ENCODE measurements at places on chromosomes 7 and 10.

DNA sequence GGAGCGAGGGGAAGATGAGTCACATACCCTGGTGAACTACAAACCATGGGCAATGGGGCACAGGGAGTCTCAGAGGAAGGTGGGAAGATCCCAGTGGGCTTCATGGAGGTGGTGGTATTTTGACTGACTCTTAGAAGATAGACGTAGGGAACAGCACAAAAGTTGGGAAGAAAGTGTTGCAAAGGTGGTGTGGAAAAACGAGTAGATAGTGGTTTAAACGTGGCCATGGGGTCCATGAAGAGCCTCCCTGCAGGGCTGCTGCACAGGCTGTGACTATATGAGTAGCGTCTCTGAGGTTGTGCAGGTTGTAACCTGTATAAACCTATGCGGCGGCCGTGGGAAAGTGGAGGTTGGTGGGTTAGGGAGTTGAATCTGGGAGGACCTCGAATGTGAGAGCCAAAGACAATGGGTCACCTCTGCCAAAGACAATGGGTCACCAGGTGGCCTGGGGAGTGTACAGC lies 13.8 kb downstream of the LZTS2 start:
- no peak for DNase-seq

- DNase-seq = no peak
Observed at GRCh38 chr7:151392002-151392401, 17.8 kb downstream of the WDR86 start.

DNA sequence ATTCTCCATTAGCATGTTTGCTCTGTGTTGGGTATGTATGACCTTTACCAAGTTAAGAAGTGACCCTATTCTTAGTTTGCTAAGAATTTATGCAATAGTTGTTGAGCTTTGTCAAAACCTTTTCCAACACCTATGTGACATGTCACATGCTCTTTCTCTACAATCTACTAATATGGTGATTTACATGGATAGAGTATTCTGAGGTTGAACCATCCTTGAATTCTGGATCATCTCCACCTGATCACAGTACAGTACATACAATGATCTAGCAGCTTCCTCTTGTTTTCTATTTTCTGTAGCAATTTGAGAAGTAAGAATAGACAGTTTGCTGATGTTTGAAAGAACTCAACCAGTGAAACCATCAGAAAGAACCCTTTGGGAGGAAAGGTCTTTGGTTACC lies 101.2 kb upstream of the PDGFA start:
- DNase-seq = no peak

DNA sequence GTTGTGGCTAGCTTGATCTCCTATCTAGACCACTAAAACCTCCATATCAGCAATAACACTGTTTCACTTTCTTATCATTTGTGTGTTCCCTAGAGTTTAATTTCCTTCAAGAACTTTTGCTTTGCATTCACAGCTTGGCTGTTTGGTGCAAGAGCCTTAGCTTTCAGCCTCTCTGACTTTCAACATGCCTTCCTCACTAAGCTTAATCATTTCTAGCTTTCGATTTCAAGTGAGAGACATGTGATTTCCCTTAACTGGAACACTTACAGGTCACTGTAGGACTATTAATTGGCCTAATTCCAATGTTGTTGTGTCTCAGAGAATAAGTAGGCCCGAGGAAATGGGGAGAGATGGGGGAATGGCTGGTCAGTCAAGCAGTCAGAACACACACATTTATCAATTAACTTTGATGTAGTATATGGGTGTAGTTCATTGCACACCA lies 10.6 kb upstream of the BPGM start:
- no peak for DNase-seq

DNA sequence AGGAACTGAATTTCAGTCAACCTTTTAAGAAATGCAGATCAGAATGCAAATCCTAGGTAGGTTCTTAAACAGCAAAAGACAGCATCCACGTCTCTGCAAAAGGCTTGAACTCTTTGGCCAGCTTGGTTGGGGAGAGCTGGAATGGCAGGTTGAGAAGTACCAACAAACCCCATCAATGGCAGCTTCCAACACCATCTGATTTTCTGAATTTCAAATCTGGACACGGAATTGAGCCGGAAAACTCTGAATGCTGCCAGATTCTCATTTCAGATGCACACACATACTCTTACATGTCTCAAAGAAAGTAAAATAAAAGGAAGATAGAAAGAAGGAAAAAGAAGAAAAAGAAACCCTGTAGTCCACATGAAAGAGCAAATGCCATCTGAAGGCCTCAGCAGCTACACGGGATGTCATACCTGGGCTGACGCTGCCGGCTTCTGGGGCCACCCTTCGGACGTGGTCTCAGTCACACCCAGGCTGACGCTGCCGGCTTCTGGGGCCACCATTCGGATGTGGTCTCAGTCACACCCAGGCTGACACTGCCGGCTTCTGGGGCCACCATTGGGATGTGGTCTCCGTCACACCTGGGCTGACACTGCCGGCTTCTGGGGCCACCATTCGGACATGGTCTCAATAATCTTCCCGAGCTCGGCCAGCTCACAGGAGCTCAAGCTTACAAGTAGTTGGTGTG lies 165.3 kb downstream of the PTPRN2 start:
- DNase-seq = no peak

- no peak for DNase-seq
Observed at GRCh38 chr10:88440541-88440940, 142.6 kb downstream of the RNLS start.

- DNase-seq = no peak
Observed at GRCh38 chr10:100928039-100928438, 15.3 kb downstream of the SLF2 start.

DNA sequence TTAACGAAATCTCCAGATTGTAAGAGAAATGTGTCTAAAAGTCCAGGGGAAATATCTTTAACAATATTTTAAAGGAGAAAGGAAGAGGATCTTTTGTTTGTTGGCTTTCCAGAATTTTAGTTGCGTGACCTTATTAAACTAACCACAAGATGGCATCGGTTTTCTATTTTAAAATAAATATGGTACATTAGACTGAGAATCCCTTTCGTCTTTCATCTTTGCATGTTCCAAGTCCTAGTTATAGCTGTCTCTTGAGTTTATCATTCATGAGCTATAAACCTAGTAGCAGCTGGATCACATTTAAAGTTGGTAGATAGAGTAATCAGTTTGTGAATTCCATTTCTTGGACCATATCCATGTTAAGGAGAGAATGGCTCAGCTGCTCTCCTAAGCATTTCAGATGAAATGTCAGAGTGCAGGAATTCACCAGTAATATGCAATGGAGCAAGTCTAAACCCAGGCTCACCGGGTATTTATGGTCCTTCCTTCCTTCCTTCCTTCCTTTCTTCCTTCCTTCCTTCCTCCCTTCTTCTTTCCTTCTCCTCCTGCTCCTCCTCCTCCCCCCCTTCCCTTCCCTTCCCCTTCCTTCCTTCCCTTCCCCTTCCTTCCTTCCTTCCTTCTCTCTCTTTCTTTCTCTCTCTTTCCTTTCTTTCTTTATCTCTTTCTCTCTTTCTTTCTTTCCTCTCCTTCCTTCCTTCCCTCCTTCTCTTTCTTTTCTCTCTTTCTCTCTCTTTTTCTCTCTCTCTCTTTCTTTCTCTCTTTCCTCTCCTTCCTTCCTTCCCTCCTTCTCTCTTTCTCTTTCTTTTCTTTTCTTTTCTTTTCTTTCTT lies 57.8 kb upstream of the RAB18 start:
- DNase-seq = no peak

DNA sequence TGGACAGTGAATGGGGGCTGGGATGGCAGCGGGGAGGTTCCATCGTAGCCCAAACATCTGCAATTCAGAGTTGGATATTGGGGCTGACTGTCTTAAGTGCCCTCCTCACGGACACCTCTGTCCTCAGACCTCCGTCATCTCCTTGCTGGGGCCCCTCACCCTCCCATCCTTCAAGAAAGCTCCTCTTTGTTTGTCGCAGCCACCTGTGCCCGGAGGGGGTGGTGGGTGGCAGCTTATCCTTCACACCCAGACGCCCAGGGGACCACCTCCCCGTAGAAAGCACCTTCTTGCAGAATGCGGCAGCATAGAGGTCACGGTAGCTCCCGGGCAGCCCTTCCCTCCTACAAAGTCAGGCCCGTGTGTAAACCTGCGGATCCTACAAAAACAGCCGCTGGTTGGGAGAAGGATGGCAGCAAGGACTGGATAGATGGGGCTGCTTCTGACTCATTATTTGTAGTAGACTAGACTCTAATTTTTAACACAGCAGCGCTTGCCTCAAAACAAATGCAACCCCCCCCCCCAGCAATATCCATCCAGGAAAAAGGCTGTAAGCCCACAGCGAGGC lies 1.3 kb upstream of the PTPRN2 start:
- DNase-seq = no peak

- DNase-seq = no peak
Observed at GRCh38 chr10:110457851-110458250, 39.9 kb upstream of the DUSP5 start.

DNA sequence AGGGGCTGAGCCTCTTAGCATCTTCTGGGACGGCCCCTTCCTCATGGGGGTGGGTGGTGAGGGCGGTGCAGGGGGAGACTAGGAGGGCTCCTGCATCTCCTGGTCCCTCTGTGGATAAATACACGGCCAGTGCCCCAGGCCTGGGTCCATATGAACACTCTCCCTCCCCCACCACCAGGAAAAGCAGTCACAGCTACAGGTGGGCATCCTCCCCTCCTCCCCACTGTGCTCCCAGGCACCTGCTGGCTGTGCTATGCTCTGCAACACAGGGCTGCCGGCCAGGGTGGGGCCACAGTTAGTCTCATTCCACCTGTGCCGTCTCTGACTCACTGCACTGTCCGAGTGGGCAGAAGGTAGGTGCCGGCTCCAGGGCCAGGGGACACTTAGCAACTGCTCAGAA lies 87.3 kb upstream of the INSIG1 start:
- DNase-seq = no peak

- DNase-seq = no peak
Observed at GRCh38 chr10:103564776-103565520, 71.4 kb downstream of the NEURL1 start.

GRCh38 chr7:157318015-157318706 lies 18.6 kb upstream of the DNAJB6 start:
- no peak for DNase-seq

DNA sequence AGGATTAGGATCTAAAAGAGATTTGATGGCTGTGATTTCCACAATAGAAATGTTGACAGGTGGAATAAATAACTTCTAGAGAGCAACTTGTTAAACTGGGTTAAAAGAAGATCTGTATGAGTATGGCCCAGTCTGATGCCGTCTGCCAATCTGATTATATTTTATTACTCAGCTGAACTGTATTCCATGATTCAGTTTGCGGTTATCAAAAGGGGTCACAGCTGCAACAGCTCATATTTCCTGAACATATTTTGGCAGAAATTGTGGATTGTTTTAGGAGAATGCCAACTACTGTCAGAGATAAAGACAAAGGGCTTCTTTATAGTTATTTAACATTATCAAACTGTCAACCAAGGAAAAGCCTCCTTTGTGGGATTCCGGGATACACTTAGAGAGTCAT lies 244.8 kb upstream of the MINDY3 start:
- no peak for DNase-seq

DNA sequence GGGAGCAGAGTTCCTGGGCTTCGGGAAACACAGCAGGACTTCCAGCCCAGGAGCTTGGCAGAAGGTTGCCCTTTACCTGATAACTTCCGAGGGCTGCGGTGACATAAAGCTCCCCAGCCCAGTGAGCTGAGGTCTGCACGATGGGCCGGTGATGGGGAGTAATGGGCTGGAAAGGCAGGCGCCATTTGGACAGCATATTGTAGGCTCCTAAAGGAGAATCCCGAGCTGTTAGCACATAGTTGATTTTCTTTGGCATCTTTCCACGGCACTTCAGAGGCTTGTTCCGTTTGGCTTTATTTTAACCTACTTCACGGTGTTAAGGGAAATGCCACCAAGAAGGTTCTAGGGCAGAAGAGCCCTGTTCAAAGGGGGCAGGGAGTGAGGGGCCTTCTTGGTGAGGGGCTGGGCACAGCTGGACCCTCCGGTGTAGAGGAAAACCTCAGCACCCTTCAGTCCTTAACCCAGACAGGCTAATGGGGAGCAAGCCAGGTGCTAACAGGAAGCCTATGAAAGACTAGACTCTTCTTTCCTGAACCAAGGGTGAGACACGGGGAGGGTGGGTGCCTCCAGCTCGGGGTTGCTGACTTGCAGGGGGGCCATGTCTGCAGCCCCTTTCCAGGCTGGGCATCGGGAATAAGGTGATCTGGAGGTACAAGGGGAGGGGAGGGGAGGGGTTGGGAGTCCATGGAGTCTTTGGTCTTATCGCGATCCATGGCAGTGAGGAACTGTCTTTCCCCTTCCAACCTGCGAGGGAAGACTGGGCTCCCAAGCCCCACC lies 347.7 kb downstream of the GLRX3 start:
- no peak for DNase-seq

- no peak for DNase-seq
Observed at GRCh38 chr7:139744768-139745677, 32.8 kb downstream of the HIPK2 start.

DNA sequence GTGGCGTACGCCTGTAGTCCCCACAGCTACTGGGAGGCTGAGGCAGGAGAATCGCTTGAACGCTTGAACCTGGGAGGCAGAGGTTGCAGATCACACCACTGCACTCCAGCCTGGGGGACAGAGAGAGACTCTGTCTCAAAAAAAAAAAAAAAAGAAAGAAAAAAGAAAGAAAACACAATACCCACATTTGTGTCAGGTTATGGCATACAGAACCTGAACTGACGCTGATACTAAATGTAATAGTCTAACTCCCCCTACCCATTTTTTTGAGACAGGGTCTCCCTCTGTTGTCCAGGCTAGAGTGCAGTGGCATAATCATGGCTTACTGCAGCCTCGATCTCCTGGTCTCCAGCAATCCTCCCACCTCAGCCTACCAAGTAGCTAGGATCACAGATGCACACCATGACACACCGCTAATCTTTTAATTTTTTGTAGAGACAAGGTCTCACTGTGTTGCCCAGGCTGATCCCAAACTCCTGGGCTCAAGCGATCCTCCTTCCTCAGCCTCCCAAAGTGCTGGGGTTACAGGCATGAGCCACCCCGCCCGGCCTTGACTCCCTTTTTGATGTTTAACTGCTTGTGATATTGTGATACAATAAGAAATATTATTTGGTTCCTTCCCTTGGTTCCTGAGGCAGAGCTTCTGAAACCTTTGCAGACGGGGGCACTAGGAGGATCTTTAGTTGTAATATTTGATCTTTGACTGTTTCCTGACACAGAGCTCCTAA lies 6.5 kb upstream of the MMD2 start:
- no peak for DNase-seq

DNA sequence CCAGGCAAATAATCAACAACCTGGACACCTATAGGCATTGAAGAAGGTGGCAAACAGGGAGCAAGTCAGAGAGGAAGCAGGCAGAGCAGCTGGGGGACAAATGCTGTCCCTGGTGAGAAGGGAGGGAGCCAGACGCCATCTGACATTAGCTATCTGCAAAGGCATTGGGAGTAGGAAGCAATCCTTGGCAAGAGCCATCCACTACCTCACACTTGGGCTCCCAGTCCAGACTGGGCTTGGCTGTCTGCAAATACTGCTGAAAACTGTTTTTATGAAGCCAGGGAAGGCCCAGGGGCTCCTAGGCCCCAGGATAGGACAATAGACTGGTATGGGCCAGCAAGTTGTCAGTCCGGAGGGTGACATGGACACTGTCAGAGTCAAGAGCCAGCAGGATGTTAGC lies 132.5 kb downstream of the SORBS1 start:
- DNase-seq = no peak

All from NCI-H2081 treated with DMSO at 0.1 percent for 48 hours (cell line).